ENCODE measurements at places on chromosomes 6 and 20.
A peak's percentile ranks its signal among the peaks of the same experiment; 100 is the strongest.

- DNase-seq: no peak
Observed at GRCh38 chr6:28927846-28928245, 4.1 kb upstream of the TRIM27 start.

- DNase-seq: no peak
Observed at GRCh38 chr20:61933951-61934715, 131.5 kb downstream of the TAF4 start.

DNA sequence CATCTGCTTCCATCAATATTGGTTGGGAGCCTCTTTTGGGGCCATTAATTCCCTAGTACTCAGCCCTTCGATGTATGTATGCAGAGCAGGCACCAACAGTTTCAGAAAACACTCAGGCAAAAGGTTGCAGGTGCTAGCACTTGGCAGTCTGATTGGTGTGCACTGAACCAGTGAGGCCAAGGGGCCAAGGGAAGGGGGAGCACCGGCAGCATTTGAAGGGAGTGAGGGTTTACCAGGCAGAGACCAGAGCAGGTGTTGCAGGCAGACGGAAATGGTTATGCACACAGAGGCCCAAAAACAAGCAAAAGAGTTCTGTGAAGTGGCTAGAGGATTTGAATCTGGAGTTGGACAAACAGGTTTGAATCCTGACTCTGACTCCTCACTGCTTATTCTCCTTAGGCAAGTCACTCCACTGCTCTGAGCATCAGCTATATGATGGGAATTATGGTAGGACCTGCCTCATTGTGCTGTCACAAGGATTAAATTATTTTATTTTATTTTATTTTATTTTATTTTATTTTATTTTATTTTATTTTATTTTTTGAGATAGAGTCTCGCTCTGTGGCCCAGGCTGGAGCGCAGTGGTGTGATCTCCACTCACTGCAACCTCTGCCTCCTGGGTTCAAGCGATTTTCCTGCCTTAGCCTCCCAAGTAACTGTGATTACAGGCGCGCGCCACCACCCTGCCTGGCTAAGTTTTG is 58.1 kb upstream of the SHLD1 start:
- no peak for DNase-seq

GRCh38 chr6:139925894-139926641 is 551.6 kb upstream of the CITED2 start:
- no peak for DNase-seq

DNA sequence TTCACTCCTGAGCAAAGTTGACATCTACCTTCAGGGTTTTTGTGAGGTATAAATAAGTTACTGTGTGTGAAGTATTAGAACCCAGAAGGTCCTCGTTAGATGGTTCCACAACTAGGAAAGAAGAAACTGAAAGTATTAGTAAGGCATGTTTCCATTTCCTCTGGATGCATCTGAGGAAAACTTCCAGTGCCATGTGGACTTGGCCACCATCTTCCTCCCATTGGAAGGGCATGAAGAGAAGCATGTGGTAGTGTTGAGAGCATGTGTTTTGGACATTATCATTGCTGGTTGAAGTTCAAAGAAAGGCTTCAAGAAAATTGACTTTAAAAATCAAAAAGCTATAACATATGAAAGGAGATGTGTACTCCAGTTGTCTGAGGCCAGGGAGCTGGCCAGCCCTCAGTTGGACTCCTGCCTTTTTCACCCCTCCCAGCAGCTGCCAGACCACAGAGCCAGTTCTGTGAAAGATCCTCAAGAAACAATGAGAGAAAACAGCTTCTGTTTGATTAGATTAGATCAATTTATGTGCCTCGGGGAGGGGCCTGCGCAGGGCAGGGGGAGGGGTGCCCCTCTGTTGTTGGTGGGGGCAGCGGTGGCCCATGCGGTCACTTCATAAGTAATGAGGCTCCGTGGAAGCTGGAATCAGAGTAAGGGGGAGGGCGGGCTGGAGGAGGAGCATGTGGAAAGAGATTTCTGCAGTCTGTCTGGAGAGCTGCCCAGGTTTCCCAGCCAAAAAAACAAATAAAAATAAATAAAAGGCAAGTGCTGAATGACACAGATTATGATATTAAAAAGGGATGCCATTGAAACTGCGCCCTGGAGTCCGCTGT is 154.0 kb downstream of the JARID2 start:
- DNase-seq: no peak

DNA sequence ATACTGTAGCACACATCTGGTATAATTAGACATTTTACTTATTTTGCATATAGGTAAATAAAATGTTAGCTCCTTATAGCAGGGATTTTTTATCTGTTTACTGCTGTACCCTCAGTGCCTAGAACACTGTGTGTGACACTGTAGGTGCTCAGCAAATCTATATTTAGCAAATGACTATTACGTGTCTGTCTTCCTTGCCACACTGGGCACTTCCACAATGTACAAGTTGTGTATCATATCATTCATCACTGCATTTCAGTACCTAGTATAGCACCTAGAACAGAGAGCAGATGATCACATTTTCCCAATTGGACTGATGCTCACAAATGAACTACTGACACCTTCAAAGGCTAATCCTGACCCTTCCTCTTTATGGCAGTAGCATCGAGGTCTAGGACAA is 115.6 kb downstream of the MYB start:
- no peak for DNase-seq

DNA sequence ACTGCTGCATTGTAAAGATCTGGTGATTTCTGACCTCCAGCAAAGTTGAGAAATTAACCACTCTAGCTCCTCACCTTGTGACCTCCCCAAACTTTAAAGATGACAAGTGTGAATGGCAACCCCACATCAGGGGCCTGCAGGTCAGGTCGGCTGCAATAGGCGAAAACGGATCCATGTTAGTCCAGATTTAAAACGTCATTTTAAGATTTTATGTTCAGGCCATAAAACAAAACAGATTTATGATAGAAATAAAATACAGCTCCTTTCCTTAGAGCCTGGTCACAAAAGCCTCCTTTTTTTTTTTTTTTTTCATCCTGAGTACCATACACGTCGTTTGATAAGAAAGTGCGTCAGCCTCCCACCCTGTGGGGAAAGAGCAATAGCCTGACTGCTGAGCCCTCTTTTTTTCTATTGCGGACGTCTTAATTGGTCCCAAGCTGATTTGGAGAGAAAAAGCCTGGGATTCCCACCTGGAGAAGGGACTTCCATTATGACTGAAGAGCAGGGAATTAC is 519.2 kb upstream of the NOX3 start:
- DNase-seq: no peak

DNA sequence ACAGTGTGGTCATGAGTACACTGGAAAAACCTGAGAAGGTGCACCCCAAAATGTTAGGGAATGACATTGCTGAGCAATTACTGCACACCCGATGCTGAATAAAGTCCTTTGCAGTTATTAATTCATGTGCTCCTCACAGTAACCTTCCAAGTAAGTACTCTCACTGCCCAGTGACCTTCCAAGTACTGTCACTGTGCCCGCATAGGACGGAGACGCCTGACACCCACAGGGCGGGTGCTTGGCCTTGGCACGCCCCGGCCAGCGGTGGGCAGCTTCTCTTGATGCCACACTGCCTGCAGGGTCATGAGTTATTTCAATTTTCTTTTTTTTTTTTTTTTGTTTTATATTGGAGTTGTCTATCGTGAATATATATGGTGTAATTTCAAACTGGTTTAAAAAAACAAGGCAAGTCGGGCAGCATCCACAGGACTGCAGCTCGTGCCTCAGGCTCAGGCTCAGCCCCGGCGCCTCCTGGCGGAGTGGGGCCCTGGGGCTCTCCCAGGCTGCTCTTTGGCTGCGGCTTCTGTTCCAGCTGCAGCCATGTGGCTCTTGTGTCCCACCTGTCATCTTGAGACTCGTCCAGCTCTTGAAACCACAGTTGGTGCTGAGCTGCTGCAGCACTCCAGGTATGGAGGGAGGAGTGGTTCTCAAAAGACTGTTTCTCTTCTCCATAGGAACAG is 27.0 kb downstream of the PNLDC1 start:
- DNase-seq: no peak

- no peak for DNase-seq
Observed at GRCh38 chr20:49851231-49851705, 38.6 kb downstream of the SLC9A8 start.

GRCh38 chr6:87756858-87757257 is 54.8 kb upstream of the AKIRIN2 start:
- DNase-seq: peak; percentile 50

DNA sequence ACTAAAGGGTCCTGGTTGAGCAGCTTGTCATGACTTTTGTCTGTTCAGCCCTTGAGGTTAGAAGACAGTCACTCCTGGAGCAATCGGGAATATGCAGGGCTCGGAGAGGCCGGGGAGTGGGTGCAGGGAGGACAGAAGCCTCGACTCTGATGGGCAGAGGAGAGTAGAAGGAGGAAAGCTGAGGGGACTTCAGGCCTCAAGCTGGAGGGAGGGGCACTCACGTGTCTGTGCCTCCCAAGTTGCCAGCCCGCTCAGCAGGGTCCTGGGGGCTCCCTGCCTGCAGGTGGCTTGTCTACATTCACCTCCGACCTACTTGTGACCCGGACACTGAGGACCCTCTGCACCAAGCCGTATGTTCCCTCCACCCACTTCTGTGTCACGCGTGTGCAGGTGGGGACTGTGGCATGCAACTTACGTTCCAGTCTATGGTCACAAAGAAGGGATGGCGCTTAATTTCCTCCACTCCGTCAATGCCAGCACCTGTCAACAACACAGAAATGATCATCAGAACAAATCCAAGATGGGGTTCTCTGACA is 86.8 kb upstream of the MPC1 start:
- DNase-seq: no peak

GRCh38 chr6:148461986-148462577 is 119.4 kb downstream of the SASH1 start:
- DNase-seq: no peak

DNA sequence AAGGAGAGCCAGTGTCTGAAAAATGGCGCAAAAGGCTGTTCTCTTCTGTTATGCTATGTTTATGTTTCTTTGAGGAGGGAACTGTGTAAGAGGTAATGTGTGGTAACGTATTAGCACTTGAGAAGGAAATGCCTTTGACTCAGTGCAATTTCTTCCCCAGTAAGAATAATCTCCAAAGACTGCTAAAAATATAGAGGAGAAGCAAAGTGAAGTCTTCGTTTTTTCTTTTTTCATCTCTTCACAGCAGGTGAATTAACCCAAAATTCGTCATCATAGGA is 47.1 kb upstream of the IFNGR1 start:
- DNase-seq: no peak

DNA sequence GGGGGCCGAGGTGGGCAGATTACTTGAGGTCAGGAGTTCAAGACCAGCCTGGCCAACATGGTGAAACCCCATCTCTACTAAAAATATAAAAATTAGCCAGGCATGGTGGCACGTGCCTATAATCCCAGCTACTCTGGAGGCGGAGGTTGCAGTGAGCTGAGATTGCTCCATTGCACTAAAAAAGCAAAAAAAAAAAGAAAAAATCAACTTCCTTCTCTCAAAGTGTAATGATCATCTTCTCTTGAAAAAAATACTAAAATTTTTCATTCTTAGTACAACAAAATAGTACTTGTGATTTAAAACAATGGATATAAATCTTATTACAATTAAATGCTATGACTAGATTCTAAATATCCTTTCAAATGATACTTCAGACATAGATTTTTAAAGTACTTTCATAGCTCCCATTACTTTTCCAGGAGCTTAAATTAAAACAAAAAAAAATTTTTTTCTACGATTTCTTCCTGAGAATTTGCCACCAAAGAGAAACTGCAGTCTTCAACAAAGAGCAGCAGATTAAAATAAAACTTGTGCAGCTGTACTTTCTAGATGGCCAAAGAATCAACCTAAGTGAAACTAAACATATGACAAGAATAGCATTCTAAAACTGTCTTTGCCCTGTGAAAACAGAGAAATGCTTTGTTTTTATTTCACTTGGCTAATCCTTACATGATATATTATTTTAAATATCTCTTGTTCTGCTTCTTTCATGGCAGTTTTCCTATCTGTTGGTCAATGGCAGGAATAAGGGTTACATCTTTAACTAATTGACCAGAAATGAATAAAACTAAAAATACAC is 75.2 kb downstream of the MAP3K5 start:
- DNase-seq: no peak

DNA sequence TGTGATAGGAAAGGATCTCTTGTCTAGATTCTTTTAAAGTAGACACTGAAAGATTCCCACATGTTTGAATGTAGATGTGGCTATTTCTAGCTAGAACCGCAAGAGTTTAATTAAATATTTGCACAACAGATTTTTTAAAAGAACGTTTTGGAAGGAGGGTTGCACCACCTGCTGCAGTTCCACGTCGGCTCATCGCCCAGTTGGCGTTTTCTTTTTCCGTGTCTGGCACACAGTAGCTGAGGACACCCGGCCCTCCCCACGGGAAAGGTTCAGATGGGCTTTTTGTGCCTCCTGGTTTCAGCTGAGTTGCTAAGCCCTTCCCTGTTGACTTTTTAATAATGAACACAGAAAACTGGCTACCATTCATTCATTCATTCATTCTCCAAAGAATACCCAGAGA is 41.8 kb upstream of the DOK5 start:
- no peak for DNase-seq

DNA sequence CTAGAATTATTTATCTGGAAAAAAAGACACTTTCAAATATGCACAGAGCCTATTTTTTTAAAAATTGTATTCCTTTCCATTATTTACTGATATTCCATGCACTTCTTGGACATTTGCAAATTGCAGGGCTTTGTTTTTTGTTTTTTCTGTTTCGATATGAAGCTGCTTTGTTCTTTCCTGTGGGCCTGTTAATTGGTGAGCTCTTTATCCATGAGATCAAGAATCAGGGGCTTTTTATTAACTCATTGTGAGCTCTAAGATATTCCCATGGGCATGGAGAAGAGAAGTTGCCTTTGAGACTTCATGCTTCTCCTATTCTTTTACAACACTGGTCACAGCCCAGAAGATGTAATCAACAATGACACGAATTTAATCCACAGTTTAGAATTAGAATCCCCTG is 145.1 kb downstream of the SAMD5 start:
- DNase-seq: no peak

GRCh38 chr6:168734523-168734922 is 293.5 kb downstream of the SMOC2 start:
- no peak for DNase-seq

DNA sequence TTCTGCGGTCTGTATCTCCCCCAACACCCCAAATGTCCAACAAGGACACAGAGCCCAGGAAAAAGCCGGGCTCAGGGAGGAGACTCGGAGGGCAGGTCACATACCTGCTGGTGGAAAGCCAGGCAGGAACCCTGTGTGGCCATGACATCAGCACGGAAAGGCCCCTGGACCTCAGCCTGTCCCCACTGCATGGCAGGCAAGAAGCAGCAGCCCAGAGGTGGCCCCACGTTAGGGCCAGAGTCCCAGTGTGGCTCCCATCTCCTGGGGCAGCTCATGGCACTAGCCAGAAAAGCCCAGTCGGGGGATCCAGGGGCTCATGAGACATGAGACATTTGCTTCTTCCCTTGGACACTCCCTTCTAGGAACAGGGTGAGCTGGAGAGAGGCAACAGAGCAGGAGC is 258.7 kb downstream of the DLL1 start:
- no peak for DNase-seq

GRCh38 chr6:169964486-169965180 is 213.2 kb downstream of the ERMARD start:
- DNase-seq: no peak

DNA sequence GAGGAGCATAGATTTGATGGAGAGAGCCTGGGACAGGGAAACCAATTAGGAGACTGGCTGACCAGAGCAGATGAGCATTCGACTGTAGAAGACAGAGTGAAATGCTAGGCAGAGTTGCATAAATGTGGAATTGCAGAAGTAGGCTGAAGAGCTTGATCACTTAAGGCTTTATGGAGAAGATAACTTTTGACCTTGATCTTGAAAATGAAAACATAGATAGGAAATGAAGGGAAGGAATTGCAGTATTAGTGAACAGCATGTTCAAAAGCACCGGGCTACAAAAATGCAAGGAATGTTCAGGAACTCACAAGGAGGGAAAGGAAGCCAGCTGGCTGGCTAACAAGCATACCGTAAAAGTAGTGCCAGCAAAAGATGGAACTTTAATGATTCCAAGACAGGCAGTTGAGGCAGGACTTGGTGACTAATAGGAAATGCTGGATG is 20.5 kb upstream of the LTV1 start:
- no peak for DNase-seq

Data from CD4-positive, alpha-beta T cell treated with Interleukin-17A for 1 hour (primary cell).